ENCODE measurements at places on chromosomes 2 and 18.

GRCh38 chr2:36427790-36428243 lies 72.2 kb downstream of the CRIM1 start:
- DNase-seq = no peak

DNA sequence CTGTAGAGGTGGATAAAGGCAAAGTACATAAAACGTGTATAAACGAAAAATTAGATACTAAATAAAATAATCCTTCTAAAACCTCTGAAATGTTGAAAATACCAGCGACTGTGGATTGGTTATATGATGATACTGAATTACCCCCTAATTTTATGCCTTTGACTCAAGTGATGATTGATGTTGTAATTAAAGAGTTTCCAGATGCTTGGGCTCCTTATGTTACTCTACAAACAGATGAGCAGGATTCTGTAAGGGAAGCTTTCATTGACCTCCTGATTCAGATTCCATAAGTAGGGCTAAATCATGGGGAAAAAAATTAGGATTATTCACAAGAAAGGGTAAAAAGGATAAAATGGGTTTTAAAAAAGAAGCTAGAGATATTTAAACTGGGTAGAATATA lies 418.2 kb upstream of the SLC39A10 start:
- no peak for DNase-seq

GRCh38 chr2:74821177-74822126 lies 12.5 kb upstream of the HK2 start:
- no peak for DNase-seq

DNA sequence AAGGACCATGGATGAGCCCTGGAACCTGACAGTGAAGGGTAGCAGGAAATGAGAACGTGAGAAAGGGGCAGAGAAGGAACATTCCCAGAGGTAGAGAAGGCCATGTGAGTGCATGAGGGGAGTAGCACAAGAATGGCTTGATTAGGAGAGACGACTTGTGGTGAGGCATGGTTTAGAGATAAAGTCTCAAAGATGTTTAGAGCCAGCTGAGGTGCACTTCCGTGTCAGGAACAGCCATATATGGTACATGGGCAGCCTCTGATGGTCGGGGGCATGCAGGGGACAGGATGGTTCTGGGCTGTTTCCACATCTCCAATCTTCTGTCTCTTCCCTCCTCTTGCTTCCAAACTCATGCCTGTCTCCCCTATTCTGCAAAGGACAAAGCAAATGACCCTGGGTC lies 28.8 kb upstream of the EFEMP1 start:
- DNase-seq = no peak

GRCh38 chr18:68722821-68723220 lies 7.9 kb upstream of the TMX3 start:
- DNase-seq = no peak

GRCh38 chr2:131143803-131144202 lies 38.7 kb downstream of the PLEKHB2 start:
- no peak for DNase-seq
